ENCODE measurements at places on chromosomes 2 and 18.

DNA sequence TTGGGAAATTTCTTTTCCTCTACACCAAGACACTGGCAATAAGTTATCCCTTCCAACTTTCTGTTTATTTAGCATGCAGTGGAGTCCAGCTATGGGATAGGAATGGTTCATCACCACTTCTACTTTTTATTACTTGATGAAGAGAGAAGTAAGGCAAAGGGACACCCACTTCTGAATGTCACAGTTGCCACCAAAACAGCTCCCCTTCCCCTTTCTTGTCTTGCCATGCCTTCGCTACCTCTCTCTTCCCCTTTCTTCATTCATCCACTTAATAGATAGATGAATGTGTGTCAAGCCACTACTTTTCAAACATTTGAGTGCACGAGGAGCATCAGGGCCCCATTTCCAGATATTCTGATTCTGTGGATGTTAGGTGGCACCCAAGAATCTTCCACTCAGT lies 59.6 kb downstream of the KCTD18 start:
- DNase-seq = no peak

DNA sequence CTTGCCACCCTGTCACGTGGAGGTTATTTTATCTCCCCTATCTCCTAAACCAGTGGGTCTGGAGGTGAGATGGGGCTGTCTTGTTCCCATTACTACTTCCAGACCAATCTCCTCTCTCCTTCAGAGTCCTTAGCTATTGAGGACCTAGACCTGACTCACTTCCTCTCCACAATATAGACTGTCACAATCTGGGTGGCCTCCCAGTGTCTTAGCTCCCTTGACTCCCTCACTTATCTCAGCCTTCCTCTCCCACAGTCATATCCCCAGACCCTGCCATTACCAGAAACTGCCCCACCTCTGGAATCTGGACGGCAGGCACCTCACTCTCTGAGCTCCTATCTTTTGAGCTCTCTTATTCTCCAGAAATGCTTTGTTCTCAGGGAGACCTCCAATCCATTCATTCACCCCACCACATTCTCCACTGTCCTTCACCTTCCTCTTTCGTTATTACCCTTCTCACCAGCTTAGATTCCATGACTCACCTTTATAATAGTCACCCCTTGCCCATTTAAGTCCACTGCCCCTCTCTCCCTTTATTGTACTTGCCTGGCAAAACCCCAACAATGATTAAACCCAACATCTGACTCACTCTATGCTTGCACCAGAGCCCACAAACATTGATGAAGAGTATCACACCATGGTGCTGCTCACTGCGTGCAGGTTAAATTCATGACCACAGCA lies 23.3 kb upstream of the SIX3 start:
- no peak for DNase-seq

GRCh38 chr18:75304678-75305557 lies 94.3 kb downstream of the TSHZ1 start:
- DNase-seq = no peak

- peak; percentile 42 for DNase-seq
Measured at GRCh38 chr2:150476809-150477302, 10.6 kb downstream of the RND3 start.

GRCh38 chr2:120385355-120386127 lies 39.6 kb downstream of the INHBB start:
- DNase-seq = no peak

- peak; percentile 97 for DNase-seq
Measured at GRCh38 chr2:207617011-207617671, 8.1 kb downstream of the METTL21A start.

DNA sequence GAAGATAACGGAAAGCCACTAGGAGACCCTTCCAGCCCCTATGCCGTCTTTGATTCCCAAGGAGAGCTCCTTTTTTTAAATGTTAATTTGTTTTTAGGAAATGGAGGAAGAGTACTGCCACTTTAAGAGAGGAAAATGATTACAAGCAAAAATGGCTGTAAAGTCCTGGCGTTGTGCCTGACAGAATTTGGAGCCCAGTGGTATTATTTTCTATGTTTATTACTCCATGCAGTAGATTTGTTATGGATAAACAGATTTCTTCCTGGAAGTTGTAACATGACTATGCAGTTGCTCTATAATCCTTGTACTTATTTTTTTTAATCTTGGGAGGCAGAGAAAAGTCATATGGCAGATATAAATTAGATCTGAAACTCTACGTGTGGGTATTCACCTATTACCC lies 141.3 kb downstream of the GBX2 start:
- no peak for DNase-seq

DNA sequence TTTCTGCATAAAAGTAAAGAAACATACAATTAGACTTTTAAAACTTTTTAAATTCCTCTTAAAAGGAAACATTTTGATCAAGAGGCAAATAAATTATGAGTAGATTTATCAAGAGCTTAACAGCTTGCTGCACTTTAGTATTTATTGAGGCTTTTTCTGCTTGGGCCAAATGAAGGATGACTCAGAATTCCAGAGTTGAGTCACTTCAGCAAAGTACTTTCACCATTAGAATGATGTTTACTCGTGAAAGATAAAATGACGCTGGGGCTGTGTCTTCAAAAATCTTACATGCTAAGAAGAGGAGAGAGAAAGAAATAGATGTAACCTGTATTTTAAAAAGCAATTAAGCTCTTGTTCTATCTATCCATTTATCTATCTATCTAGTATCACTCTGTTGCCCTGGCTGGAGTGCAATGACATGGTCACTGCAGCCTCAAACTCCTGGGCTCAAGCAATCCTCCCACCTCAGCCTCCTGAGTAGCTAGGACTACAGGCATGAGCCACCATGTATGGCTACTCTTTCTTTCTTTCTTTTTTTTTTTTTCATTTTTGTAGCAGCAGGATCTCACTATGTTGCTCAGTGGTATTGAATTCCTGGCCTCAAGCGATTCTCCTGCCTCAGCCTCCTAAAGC lies 75.3 kb upstream of the RIOK3 start:
- peak; percentile 88 for DNase-seq

DNA sequence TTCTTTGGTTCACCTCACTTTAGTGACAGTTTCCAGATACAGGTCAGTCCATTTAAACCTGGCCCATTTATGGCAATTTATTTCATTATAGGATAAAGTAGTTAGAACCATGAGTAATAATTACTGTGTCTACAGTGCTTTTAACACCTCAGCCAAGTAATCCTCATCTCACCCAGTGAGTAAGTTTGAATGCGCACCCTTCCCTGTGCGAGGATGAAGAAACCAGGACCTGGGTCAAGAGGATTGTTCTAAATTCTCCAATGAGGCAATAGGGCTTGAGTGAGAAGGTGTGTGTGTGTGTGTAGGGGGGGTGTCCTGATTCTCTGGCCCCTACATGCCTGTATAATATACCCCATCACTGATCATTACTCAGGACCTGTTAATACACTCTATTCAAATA lies 854 bp upstream of the MYO1B start:
- no peak for DNase-seq

GRCh38 chr18:11676867-11677266 lies 12.2 kb upstream of the GNAL start:
- DNase-seq = no peak

DNA sequence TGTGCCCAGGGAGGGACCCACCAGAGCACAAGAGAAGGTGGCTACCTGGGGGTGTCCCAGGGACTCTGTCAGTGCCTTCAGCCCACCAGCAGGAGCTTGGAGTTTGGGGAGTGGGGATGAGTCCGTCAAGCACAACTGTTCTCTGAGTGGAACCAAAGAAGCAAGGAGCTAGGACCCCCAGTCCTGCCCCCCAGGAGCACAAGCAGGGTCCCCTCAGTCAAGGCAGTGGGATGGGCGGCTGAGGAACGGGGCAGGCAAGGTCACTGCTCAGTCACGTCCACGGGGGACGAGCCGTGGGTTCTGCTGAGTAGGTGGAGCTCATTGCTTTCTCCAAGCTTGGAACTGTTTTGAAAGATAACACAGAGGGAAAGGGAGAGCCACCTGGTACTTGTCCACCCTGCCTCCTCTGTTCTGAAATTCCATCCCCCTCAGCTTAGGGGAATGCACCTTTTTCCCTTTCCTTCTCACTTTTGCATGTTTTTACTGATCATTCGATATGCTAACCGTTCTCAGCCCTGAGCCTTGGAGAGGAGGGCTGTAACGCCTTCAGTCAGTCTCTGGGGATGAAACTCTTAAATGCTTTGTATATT lies 14.0 kb downstream of the ITM2C start:
- DNase-seq = no peak

- DNase-seq = no peak
Measured at GRCh38 chr2:100938031-100939026, 63.8 kb upstream of the RPL31 start.

DNA sequence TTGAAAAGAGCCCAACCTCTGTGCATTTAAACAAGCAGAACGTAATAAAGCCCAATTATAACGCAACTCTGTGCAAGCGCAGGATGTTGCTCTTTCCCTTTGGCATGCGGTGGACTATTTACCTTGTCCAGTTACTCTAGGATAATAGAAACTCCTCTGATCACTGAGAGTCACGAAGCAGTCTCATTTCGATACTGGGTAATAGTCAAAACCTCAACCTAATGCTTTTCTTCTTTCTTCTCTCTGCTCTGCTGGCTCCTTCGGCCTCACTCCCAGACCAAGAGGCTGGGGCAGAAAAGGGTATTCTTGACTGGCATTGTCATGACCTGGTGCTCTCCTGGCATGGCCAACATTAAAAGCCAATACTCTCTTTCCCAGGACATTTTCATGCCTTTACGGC lies 89.7 kb upstream of the GCFC2 start:
- no peak for DNase-seq

DNA sequence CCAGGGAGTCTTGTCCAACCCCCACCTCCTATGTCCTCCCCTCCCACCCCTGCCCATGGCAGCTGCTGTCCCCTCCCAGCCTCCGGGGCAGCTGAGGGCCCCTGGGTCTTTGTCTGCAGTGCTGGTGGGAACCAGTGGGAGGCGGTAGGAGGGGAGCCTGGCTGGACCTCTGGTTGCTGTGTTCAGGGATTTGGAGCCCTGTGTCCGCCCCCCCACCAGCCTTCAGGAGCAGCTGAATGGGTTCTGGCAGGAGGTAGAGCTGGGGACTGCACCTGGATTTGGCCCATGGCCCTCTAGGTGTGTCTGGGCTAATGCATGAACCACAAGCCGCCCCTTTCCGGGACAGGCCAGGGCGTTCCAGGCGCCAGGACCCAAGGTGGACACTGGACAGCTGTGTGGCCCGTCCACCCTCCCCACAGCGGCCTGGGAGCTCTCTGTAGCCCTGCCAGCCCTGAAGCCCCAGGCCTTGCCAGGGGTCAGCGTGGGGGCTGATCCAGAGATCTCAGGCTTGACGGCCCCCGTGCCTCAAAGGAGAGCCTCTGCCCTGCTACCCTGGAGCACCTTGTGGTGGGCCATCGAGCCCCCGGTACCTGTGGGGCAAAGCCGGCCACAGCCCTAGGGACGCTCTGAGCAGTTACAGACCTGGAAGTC lies 25.4 kb downstream of the GPC1 start:
- DNase-seq = no peak

- DNase-seq = no peak
Measured at GRCh38 chr18:11950824-11951223, 30.5 kb upstream of the IMPA2 start.

DNA sequence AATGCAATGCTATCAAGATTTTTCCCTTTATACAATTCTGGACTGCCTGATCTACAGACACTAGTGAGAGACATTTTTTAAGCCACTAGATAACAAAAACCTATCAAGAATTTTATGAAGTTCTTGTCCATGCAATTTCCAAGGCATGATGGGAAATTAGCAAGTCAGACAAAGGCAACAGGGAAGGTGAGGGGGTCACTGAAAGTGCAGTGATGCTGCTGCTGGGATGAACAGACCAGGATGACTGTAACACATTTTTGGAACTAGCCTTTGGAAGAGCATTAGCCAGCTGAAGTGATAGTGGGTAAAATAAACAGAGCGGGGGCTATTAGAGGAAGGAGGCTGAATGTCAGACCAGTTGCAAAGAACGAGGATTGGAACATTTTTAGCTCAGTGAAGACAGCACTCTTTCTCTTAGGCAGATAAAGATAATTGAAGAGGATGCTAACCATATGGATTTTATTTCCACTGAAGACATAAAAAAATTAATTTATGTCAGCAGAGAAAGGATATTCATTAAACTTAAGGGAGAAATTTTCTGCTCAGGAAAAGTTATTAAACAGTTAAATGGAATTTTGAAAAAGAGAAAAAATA lies 17.9 kb downstream of the NRXN1 start:
- DNase-seq = no peak

DNA sequence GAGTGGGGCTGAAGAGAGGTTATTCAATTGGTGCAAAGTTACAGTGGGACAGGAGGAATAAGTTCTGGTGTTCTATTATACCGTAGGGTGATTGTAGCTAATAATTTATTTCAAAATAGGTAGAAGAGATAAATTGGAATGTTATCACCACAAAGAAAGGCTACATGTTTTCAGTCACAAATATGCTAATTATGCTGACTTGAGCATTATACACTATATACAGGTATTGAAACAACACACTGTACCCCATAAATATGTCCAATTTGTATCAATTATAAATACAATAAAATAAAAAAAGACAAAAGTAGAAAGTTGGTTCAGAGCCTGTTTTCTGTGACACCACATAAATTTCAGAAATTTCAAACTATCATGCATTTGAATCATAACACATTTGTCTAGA lies 97.7 kb downstream of the CDH19 start:
- DNase-seq = no peak

GRCh38 chr2:229562472-229563127 lies 151.8 kb downstream of the DNER start:
- no peak for DNase-seq

- no peak for DNase-seq
Measured at GRCh38 chr2:10922307-10923007, 10.7 kb downstream of the KCNF1 start.

- DNase-seq = no peak
Measured at GRCh38 chr2:3751806-3752205, 48.4 kb downstream of the DCDC2C start.

- DNase-seq = peak; percentile 91
Measured at GRCh38 chr2:20450201-20450999, 3.5 kb downstream of the RHOB start.

DNA sequence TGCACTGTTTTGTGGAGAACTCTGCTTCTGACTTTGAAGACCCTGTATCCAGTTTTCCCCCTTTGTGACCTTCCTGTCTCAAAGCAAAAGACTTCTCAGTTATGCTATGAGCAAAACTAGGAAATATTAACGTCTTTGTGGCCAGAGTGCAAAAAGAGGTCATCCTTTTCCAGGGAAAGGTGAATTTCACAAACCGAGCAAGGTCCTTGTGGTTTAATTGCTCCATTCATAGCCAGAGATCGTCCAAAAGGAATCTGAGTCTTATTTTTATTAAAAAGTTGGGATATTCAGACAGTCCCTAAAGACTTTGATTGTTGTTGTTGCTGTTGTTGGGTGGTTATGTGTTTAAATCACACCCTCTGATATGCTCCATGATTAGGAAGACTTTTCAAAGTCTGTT lies 77.4 kb downstream of the NAB1 start:
- DNase-seq = no peak

DNA sequence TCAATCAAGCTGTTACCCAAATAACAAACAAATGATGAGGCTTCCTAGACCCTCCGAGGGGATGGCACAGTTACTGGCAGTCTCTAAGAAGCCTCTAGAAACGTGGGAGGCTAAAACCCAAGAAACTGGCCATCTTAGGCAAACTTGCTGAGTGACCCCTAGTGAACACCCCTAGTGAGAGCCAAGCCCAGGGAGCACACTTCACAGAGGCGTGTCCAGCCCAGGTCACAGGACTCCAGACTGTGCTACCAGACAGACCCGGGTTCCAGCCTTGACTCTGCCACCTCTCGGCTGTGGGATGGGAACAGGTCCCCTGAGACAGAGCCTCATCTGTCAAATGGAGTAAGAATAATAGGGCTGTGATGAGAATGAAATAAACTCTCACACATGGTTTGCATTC lies 83.5 kb upstream of the ASAP2 start:
- no peak for DNase-seq

All from EH (cell line).